Stimulated activated CD8-positive, alpha-beta memory T cell treated with anti-CD3 and anti-CD28 coated beads, Interleukin-7, amount 100 ng/mL, for 4 hours (primary cell): ENCODE measurements at places on chromosomes 16 and 17.
A peak's percentile ranks its signal among the peaks of the same experiment; 100 is the strongest.

GRCh38 chr17:75843577-75844529 is at the start of gene UNC13D:
UNC13D (minus strand) TSS chr17:75844404; CDS start chr17:75844337, 67 bp downstream.
- DNase-seq, result peak; percentile 55

DNA sequence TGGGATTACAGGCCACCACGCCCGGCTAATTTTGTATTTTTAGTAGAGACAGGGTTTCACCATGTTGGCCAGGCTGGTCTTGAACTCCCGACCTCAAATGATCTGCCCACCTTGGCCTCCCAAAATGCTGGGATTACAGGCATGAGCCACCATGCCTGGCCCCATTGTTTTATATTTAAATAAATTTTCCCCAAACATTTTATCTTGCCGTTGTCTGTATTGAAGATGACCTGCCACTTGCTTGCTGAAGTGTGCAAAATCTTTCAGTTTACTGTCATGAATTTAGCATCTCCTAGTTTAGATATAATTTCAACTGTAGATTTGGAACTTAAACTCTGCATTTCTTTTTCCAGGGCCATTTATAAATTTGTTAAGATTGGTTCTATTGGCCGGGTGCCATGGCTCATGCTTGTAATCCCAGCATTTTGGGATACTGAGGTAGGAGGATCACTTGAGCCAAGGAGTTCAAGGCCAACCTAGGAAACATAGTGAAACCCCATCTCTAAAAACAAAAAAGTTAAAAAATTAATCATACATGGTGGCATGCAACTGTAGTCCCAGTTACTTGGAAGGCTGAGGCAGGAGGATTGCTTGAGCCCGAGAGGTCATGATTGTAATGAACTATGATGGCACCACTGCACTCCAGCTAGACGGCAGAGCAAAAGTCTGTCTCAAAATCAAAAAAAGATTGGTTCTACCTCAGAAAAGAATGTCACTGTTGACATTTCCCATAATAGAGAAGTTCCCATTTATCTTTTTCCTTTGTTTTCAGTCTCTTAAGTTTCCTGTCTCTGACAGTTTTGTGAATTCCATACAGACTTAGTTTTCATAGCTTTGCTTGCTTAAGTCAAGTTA is 84.4 kb downstream of the VMP1 start:
- no peak for DNase-seq

GRCh38 chr17:32525122-32525521 is 38.3 kb downstream of the CDK5R1 start:
- DNase-seq, result no peak

DNA sequence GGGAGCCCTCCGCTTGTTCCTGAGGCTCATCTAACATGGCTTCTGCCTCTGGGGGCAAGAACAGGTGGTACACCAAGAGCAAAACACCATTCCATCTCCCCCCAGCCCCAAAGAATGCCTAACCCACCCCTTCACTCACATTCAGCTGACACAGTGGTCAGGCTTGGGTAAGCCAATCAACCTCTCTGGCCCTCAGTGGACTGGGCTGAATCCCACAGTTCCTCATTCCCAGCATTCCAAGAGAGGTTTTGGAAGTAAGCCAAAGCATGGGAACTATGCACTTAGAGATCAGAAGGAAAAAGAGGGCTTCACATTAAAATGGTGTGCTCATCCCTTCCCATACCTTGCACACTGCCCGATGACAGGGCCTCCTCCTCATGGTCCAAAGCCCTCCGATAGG is 7.8 kb downstream of the PIGS start:
- DNase-seq, result no peak

GRCh38 chr16:17334096-17334495 is 136.7 kb downstream of the XYLT1 start:
- DNase-seq, result no peak

GRCh38 chr17:41429667-41430066 is 5.3 kb upstream of the KRT37 start:
- no peak for DNase-seq

DNA sequence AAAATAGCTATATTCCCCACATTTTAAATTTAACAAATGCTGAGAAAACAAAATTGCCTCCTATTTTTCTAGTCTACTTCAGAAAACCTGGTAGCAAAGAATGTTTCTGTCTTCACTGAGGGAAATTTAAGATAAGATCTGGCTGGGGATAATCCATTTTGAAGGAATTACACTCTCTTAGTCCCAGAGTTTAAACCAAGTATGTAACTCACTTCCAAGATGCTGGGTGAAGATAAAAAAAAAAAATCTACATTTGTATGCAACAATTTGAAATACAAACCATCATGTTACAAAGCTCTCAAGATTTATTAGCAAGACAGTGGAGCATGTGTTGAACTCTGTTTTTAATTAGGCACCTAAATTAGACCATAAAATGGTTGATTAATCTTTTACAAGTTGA is 5.7 kb downstream of the HS3ST3B1 start:
- DNase-seq, result no peak

DNA sequence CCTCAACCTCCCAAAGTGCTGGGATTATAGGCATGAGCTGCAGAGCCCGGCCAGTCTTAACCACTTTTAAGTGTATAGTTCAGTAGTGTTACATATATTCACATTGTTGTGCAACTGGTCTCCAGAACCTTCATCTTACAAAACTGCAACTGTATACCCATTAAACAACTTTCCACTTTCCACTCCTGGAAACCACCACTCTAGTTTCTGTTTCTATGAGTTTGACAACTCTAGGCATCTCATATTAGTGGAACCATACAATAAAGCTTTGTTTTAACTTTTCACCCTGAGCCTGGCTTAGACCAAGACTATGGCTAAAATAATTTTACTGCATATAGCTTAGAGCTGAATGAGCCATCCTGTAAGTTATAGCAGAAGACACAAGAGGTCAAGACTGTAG is 108.0 kb upstream of the GOT2 start:
- no peak for DNase-seq

DNA sequence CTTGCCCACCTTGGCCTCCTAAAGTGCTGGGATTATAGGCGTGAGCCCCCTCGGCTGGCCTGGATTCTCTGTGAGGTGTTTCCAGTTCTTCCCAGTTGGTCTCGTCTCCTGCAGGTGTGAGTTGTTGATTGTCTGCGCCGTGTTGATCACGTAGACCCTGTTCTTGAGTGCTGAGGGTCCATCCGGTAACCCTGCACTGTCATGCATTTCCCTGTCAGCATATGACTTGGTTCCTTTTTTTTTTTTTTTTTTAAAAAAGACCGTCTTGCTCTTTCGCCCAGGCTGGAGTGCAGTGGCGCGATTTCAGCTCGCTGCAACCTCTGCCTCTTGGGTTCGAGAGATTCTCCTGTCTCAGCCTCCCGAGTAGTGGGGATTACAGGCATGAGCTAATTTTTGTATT is 17.3 kb downstream of the MGRN1 start:
- no peak for DNase-seq

- DNase-seq, result no peak
Measured at GRCh38 chr17:43439041-43439440, 40.2 kb downstream of the ARL4D start.

DNA sequence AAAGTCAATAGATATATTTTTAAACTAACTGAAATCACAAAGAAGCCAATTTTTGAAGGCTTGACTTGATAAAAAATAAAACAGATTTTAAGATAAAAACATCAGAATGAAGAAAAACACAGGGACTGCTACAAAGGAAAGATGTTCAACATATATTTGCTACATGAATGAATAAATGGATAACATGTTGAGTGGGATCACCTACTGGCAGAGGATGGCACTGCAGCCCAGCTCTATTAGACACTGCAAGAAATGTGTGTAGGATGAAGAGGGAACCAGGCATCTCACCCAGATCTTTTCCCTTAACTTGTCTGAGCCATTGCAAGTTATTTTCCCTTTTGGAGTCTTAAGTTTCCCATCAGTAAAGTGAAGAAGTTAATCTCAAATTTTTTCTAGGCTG is 4.2 kb downstream of the AIPL1 start:
- DNase-seq, result no peak

GRCh38 chr16:50666658-50667496 is 14.2 kb downstream of the SNX20 start:
- DNase-seq, result peak; percentile 48

DNA sequence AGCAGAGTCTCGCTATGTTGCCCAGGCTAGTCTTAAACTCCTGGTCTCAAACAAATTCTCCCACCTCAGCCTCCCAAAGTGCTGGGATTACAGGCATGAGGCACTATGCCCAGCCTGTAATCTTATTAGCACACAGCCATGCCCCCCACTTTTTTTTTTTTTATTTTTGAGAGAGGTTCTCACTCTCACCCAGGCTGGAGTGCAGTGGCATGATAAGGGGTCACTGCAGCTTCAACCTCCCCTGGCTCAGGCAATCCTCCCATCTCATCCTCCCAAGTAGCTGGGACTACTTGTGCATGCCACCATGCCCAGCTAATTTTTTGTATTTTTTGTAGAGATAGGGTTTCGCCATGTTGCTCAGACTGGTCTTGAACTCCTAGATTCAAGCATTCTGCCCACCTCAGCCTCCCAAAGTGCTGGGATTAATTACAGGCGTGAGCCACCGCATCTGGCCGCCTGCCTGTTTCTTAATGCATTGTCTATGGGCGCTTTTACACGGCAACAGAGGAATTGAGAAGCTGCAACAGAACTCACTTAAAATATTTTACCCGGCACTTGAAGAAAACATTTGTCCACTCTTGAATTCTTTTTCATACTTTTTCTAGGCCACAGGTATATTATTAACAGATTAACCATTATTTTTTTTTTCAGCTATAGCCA is 8.8 kb upstream of the CEP20 start:
- no peak for DNase-seq

DNA sequence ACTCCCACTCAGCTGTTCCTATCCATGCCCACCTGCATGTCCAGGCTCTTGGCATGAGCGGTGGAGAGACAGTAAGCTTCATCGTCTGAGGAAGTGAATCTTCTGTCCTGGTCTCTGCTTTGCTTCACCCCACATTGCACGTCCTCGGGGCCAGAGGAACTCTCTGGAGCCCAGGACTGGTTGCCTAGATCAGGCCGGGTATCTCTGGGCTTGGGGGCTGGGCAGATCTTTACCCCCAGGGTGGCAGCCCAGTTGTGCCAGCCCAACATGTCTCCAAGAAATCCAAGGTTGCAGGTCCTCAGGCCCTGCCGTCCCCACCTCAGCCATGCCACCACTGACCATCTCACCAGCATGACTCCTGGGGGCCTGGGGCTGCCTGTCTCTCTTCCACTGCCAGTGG is 58.3 kb downstream of the BEAN1 start:
- no peak for DNase-seq

DNA sequence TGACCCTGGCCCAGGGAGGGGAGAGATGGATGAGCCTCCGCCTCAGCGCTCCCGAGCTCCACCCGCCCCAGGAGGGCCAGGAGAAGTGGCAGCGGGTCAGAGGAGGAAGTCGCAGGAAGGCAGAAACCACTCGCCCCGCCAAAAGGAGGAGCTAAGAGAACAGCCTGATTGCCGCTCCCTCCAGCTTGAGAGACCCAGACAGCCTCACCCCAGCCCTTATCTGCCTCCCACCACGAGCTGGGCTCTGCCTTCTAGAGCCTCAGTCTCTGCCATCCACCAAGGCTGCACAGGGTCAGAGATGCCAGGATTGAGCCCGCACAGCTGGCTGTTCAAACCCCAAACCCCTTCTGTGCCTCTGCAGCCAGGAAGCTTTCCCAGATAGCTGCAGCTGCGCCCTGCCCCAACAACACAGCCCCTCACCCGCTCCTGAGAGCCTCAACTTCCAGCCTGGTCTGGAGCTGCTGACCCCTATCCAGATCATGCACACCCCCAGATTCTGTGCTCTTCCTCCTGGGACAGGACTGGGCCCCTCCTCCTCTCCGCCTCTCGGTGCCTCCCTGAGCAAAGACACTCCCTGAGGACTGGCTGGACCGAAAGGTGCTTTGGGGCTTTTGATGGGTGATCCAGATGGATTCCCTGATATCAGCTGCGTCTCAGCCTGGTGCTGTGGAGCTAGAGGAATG is 1.0 kb upstream of the ATP2A3 start:
- peak; percentile 53 for DNase-seq

GRCh38 chr16:19437280-19437679 is 19.6 kb downstream of the TMC5 start:
- no peak for DNase-seq

DNA sequence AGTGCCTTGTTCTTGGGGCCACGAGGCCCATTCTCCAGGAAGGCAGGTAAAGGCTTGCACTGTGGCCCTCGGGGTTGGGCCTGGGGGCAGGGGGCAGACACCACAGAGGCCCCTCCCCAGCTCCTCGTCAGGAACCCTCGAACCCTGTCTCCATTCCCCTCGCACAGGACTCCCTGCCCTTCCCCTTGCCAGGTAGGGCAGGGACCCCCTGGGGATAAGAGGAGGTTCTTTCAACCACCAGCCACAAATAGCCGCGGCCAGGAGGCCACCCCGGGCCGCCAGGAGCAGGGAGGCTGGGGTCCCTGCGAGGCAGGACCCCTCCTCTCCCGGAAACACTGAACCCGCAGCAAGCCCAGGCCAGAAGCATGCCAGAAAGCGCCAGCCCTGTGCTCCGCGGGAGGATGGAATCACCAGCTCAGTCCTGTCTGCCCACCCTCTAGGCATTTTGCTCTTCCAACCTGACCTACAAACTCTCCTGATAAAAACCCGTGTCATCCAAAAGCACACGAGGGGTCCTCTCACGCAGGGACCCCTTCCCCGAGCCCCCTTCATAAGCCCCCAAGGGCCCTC is 45.6 kb downstream of the SLC47A1 start:
- DNase-seq, result no peak

- DNase-seq, result no peak
Measured at GRCh38 chr17:18318117-18318516, 3.0 kb downstream of the SMCR8 start.

GRCh38 chr16:58589326-58589905 is 40.2 kb downstream of the CNOT1 start:
- DNase-seq, result no peak

DNA sequence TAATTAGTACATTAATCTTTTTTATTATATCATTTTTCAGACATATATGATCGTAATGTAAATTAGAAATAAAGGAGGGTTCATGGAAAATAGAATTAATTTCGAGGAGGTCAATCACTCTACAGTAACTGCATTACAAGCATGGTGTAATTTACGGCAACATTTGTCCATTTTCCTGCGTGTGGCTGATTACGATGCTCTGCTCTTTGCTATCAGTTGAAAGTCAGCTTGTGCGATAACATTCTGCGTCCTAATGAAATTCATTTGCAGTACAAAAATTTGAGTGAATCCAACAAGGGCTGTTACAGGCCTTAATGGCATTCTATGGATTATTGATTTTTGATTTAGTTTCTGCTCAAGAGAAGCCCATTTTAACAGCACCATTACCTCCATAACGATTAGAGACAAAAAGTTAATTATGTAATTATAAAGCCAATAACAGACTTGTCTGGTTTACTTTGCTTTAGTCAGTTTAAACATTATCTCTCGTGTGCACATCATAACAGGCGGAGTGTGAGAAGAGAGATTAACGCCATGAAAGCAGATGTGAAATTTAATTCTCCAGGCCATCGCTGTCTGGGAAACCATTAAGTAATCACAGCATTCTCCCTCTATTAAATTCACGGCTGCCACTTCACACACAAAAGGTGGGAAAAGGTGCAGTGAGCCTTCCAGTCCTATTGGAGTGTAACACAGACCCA is 256.4 kb upstream of the IRX3 start:
- no peak for DNase-seq

- no peak for DNase-seq
Measured at GRCh38 chr17:58148609-58149008, 425 bp downstream of the OR4D1 start.

- no peak for DNase-seq
Measured at GRCh38 chr16:68286153-68287074, 22.1 kb downstream of the SLC7A6 start.
